NCI-H1092 (cell line): ENCODE measurements at places on chromosomes 5 and 9.
A peak's percentile ranks its signal among the peaks of the same experiment; 100 is the strongest.

DNA sequence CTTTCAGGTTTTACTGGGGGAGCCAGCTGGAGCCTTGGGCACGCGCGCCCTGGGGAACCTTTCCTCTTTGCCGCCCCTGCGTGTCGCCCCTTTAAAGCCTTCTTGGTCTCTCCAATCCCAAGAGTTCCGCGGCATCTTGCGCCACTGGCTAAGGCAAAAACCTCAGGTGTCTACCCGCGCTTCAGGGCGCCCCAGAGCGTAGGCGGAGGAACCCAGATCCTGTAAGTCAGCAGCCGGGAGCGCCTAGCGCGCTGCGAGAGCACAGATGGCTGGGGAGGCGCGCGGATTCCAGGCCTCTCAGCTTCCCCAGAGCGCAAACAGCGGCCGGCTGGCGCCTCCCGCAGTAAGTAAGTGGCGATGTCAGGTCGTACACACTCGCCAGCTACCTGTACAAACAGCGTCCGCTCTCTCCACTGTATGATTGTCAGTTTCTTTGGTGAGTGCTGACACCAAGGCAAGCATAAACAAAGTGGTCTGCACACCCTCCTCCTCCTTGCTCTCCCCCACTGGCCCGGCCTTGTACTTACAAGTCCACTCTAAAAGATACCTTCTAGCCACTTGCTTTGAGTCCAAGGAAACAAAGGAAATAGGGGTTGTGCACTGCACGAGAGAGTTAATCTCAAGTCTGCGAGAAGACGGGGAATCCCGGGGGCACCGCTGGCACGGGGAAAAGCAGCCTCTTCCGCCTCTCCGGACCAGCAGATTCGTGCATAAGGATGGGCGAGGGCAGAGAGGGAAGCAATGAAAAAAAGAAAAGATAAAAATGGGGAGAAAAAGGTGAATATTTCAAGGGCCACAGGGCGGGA, 2.9 kb downstream of the HTR1A start:
- peak; percentile 0 for DNase-seq

DNA sequence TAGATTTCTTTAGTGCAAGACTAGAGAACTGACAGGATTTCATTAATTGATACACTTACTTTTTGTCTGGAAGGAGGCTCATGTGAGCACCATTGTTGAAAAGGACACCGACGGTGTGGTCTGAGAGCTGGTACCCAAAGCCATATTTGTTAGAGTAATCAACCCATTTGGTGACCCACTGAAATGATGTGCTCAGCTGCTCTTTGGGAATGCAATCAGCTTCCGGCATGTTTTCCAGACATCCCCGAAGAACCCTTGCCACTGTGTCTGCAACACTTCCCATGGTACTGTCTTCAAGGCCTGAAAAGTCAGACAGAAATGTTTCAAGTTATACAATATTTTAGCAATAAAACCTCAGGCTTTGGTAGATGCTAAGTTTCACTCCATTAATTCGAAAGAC, 4.4 kb downstream of the PLK2 start:
- DNase-seq: no peak

- DNase-seq: no peak
Measured at GRCh38 chr5:59234236-59234635, 651.4 kb downstream of the RAB3C start.

GRCh38 chr5:32233696-32234447, 59.8 kb upstream of the GOLPH3 start:
- DNase-seq: no peak

- no peak for DNase-seq
Measured at GRCh38 chr5:72213482-72213881, 106.2 kb downstream of the MAP1B start.

DNA sequence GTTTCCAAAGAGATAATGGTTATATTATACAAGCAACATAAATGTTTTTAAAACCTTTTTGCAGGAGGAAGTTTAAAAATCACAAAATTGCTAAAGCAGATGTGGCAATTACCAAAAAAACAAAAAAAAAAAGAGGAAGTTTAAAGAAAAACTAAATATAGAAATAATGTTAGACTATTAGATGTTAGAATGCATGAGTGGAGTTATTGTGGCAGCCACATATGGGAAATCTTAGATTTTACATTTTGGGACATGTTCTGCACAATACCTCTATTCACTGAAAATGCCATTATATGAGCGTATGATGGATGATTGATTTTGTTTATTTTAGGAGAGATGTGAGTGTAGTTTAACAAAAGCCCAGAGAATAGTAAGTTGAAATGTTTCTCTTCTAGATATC, 31.2 kb upstream of the DTWD2 start:
- DNase-seq: no peak

DNA sequence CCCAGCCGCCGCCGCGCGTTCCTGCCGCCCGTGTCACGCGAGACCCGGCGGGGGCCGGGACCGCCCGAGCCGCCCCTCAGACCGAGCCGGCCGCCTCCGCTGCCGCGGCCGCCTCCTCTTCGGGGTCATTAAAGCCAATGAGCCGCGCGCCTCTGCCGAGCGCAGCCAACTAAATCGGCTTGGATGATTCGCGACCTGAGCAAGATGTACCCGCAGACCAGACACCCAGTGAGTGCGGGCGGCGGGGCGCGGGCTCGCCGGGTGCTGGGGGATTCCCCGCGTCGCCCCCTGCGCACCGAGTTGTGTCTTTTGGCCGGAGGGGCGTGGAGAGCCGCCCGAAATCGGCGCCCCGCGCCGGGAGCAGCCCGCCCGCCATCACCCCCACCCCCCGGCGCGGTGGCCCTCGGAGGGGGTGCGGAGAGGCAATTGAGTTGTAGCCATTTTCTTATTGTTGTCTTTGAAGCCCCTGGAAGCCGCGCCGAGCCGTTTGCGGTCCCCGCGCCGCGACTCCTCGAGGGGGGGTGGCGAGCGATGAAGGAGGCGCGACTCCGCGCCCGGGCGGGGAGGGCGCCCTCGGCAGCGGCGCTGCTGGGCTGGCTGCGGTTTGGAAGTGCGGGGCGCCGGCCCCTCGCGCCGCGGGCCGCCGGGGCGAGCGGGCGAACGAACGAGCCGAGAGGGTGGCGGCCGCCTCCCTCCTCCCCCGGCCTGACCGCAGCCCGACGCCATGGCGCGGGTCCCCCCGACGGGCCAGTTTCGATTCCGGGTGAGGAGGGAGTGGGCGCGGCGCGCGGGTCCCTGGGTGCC, 1.0 kb downstream of the TLE4 start:
- peak; percentile 8 for DNase-seq

DNA sequence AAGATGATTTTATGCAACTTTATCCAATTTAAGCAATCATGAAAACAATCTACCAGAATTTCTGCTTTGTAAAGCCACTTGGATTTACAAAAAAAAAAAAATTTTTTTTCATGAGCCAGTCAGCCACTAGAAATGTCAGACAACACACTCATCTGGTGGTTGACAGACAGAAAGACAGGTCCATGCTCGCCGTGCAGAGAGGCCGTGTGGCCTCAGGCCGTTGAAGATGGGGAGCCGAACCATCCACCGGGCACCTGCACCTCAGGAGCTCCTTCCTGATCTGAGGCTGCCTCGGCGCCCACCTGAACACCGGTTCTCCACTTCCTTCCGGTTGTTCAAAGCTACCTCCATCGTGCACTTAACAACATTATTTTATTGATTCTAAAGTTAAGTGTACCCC, 138.0 kb upstream of the IRX4 start:
- no peak for DNase-seq

DNA sequence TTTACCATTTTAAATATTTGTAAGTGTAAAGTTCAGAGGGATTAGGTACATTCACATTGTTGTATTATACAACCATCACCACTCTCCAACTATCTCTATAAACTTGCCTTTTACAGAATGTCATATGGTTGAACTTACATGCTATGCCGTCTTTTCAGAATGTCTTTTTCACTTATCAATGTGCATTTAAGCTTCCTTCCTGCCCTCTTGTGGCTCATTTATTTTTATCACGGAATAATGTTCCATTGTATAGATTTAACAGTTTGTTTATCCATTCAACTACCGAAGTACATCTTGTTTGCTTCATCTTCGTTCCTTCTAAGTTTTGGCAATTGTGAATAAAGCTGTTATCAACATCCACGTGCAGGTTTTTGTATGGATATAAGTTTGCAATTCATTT, 133.3 kb upstream of the C6 start:
- DNase-seq: no peak

DNA sequence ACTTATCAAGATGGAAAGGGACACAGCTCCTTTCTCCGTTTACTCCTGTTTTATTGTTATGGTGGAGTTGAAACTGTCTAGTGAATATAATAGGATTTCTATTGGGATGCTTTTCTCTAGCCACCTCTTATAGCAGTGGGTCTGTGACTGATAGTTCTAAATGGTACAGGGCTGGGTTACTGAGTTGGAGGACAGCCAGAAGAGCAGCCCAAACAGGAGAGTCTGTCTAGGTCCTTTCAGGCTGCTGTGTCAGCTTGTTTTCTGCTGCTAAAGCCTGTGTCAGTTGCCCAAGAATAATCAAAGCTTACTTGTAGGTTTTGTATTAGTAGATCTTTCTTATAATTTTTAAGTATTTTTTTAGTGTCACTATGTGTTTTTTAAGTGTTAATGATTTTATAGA, 356.0 kb upstream of the SEMA6A start:
- no peak for DNase-seq
